ENCODE measurements at places on chromosomes 6 and 20.

GRCh38 chr6:114634016-114634415 lies 291.2 kb upstream of the HS3ST5 start:
- no peak for DNase-seq

- no peak for DNase-seq
Observed at GRCh38 chr6:17045581-17046322, 56.1 kb upstream of the STMND1 start.

DNA sequence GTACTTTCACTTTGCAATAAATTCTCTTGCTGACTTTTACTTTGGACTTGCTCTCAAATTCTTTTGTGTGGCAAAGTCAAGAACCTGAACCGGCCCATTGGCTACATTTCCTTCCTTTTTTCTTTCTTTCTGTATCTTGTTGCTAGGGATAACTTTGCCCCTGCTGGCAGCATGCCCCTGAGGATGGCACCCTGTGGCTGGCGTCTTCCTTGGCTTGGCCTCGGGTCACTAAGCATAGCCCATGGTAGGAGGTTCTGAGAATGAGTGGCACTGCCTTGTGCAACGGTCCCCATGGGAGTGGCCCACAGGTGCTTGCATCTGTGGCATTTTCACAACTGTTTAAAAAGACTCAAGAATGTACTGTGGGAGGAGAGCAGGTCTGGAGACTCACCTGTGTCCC lies 14.0 kb upstream of the HLA-F start:
- no peak for DNase-seq

DNA sequence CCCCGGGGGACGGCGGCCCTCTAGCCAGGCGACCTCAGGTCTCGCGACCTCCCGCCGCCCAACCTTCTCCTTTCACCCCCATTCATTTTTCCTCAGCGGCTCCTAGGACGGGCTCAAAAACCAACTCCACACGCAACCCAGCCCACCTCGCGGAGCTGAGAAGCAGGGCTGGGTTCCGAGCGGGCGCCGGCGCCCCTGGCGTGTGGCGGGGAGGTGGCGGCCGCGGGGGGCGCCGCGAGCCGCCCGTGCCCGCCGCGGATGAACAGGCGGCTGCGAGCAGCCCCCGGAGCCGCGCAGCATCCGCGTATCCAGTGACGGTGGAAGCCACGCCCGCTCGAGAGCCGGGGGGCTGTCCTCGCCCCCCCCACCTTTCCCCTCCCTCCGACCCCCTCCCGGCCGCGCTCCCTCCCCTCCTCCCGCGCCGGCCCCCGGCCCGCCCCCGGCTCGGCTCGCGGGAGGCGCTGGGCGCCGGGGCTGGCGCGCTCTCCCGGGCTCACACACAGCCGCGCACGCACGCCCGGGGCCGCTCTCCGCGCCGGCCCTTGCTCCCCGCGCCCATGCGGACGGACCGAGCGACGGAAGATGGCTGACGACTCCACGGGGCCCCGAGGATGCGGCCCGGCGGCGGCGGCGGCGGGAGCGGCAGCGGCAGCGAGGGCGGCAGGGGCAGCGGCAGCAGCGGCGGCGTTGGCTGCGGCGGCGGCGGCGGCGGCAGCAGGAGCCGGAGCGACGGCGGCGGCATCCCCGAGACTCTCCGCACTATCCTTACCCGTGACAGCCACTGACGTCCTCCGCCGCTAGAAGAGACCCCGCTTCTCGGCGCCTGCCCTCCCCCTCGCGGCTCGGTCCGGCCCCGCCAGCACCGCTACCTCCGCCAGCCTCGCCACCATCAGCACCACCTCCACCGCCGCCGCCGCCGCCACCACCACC lies at the start of gene SOBP:
TSS of gene SOBP (plus strand) at position 482 of the 930 bp plus-strand sequence. CDS start 500 bp downstream, outside the sequence.
- peak; percentile 20 for DNase-seq

- no peak for DNase-seq
Observed at GRCh38 chr20:55561259-55561658, 444.1 kb downstream of the CBLN4 start.

DNA sequence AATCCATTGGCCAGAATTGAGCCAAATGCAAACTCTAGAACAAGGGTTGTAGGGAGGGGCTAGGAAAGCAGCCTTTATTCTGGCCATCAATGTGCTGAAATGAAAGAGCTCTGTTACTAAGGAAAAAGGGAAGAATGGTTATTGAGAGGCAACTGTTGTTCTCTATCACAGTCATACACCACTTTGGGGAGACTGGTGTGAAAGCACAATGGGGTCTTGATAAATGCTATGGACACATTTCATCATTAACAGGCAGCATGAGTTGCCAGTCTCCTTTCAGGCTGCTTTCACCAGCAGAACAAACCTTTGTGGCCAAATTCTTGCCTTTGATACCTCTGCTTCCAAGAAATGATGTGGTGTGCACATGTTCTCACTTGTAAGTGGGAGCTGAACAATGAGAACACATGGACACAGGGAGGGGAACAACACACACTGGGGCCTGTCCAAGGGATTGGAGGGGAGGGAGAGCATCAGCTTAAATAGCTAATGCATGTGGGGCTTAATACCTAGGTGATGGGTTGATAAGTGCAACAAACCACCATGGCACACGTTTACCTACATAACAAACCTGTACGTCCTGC lies 86.2 kb downstream of the CDS2 start:
- DNase-seq: no peak
